Stimulated activated CD4-positive, alpha-beta T cell treated with anti-CD3 and anti-CD28 coated beads, Interleukin-1b, Interleukin-23, amount 100 ng/mL, for 4 hours (primary cell): ENCODE measurements at places on chromosomes 2 and 18.

DNA sequence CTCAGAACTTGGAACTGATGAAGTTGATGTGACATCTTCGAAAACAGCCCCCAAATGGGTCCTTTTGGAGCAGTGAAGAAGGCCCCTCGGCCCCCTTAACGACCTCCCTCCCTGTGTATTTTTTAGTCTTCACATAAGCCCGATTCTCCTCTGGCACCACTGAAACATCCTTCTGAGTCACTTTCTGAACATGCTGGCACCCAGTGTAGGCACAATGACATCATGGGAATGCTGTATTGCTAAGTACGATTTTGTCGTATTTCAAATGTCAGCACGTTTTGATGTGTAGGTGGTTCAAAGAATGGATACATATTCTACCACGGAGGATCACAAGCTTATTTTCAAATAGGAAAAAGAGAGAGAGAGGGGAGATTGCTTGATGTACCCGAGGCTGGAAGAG, 111.7 kb upstream of the RIOK3 start:
- DNase-seq, result no peak

- DNase-seq, result no peak
Measured at GRCh38 chr2:78999406-78999805, 26.1 kb upstream of the REG3G start.

- DNase-seq, result no peak
Measured at GRCh38 chr18:46338205-46338604, 234.0 kb downstream of the HAUS1 start.

DNA sequence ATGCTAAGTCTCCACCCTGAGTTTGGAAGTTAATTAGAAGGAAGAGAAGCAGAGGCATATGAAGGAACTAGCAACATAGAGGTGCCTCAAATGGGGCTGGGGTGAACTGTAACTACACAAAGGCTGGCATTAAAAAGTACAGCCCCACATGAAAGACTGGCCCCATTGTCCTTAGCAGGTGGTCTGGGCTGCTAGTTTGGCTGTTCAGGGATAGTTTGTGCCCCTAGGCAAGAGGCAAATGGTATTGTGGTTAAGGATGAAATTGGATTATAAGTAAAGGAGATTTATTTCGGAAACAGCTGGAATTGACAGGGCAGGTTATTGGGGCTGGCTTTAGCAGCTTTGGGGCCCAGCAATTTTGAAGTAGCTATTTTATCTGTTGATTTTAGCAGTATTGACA, 365.7 kb upstream of the TNP1 start:
- no peak for DNase-seq
